HepG2 (cell line): ENCODE measurements at places on chromosomes 1 and 21. TPM values are rescaled to one million over a fixed set of nuclear protein-coding genes. Genes with fewer than 3 reads are reported as not detected.

DNA sequence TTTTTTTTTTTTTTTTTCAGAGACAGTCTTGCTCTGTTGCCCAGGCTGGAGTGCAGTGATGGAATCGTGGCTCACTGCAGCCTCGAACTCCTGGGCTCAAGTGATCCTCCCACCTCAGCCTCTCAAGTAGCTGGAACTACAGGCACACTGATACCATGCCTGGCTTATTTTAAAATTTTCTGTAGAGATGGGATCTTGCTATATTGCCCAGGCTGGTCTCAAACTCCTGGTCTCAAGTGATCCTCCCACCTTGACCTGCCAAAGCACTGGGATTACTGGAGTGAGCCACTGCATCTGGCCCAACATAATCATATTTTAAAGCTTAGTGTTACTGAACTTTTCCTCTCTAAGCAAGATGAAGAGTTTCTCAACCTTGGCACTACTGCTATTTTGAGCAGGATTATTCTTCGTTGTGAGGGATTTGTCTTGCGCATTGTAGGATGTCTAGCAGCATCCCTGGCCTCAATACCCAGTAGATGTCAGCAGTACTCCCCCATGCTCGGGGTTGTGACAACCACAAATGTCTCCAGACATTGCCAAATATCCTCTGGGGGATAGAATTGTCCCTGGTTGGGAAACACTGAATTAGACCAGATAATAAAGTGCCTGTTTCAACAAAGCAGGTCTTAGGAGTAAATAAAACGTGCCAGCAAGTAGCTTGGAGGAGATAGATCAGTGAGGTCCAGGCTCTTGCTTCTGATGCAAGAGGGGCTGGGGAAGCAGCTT lies 15.1 kb upstream of the THRAP3 start:
- DNase-seq, result no peak

- no peak for DNase-seq
Measured at GRCh38 chr1:225426395-225427234, 1.2 kb downstream of the LBR start.

DNA sequence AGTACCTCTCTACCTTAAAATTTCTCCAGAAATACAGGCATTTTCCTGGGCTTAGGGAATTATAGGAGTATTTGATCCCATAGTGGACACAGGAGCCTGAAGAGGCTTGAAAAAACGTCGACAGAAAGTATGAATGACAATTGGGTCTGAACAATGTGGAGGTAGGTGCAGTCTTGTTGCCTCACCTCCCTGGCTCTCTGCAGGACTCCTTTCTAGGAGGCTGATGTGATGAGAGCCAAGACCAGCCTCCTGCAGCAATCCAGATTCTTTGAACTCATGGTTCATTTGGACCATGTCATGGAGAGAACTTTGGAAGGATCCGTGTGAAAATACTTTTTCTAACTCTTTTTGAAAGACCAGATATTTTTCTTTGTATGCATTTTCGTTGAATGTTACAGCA lies 50.5 kb upstream of the MTF2 start:
- no peak for DNase-seq

DNA sequence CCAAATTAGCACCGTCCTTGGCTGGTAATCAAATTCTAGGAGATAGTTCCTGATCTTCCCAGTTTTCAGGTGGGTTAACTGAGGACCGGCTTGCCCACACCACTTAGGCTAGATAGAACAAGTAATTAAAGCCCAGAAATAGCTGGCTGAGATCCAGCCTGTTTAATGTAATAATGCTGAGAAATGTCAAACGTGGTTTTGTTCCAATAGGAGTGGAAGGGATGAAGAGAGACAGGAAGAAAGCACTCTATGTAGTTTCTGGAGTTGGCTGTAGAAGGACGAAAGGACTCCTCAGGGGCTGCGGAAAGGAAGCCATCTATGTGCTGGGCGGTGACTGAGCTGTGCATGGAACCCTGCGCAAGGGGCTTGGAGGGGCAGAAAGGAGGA lies 18.6 kb downstream of the NAV1 start:
- no peak for DNase-seq

DNA sequence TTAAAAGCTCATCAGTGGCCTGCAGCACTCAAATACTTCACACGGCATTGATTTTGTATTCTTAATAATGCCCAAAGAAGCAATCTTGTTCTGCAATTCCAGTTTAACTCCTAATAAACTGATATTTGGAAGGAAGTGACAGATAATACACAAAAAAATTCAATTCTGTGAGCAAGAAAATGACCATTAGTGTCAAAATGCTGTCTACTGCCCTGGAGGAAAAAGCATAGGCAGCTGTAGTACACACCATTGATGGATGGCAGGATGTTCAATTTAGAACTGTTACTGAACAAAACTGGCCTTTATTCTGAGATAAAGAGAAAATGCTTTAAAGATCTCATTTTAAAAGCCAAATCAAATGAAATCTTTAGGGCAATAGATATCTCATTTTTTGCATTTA lies 251.3 kb upstream of the FMN2 start:
- no peak for DNase-seq

DNA sequence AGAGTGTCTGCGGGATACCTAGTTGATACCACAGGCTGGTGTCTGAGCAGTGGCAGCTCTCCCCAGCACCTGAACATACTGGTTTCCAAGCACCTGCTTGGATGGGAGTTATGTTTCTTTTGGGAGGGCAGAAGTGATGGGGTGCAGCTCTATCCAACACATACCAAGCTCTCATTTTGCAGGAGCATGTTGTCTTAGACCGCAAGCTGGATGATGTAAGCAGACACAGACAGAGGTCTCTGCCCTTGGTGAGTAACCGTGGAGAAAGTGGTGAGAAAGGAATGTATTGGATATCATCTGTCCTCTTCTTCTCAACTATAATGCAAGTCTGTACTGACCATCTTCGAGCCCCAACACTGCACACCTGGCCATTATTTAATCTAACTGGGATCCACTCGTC lies 37.4 kb downstream of the ZNF496 start:
- DNase-seq, result no peak

- no peak for DNase-seq
Measured at GRCh38 chr1:166017395-166017794, 149.4 kb downstream of the FAM78B start.

GRCh38 chr1:169456029-169456428 lies 28.8 kb upstream of the CCDC181 start:
- no peak for DNase-seq

The SRSF11 gene
- 330 and 381 TPM in 2 replicates for polyA plus RNA-seq

The NIBAN1 gene
- not detected in 2 replicates for polyA plus RNA-seq

The OR6K3 gene
- polyA plus RNA-seq, result not detected in 2 replicates

The BARHL2 gene
- polyA plus RNA-seq, result not detected in 2 replicates

The MROH7 gene
- polyA plus RNA-seq, result 0.08 and 0.09 TPM in 2 replicates
